ENCODE measurements at places on chromosomes 6 and 20.

DNA sequence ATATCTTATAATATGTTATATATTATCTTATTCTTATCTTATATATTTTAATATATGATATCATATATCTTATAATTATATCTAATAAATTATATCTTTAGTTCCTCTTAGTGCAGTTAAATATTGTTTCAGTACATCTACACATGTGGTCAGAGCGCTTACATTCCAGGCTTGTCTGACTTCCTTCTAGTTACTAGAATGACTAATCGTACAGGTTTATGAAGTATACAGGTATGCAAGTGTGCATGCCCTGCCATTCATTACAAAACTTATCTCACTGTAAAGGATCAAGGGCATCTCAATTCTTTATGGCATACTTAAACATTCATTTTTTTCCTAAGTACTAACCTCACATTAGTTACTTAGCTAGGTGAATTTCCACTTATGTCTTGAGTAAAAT lies 1278.0 kb upstream of the MAP3K7 start:
- DNase-seq = no peak

GRCh38 chr6:84177241-84177640 lies 50.2 kb downstream of the CEP162 start:
- no peak for DNase-seq

DNA sequence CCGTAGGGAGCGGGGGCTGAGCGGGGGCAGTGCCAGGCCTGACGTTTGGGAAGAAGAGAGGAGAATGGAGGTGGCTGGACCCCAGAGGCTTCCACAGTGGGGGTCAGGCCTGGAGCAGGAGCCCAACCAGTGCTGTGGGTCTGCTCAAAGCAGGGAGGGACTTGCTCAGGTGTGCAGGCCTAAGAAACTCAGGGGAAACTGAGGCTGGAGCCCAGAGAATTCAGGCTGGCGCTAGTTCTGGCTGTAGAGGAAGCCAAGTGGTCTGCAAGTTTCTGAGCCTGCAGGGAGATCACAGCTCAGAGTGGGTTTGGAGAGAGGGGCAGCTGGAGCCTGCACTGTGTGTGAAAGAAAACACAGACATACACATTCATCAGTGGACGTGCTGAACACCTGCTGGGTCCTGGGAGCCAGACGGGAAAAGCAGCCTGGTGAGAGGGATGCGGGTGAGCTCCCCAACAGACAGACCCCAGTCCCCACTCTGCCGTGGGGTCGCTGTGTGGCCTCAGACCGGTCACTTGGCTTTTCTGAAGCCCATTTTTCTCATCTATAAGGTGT lies 17.7 kb upstream of the FOXP4 start:
- no peak for DNase-seq

DNA sequence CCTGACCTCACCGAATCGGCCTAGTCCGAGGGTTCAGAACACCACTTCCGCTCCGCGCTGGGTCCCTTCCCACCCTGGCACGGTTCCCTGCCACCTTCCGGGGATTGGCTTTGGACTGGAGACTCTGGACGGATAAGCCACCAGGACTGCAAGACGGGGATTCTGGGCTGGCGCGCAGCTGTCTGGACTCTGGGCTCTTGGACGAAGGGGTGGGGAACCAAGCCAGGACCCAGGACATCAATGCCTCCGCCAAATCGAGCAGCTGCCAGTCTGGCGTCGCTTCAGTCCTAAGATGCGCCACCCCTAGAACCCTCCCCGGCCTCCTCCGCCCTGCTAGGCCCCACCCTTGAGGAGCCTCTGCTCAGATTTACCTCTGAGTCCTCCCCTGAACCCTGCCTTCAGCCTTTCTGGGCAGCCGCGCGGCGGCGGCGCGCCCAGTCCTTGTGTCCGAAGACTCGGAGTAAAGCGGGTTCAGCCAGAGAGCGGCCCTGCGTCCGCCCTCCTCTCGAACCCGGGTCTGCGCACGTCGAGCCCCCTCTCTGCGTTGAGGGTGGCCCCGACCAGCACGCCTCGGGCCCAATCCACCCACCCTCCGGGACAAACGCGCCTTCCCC lies 1.2 kb downstream of the KCNK17 start:
- no peak for DNase-seq

- DNase-seq = peak; percentile 18
Observed at GRCh38 chr6:36340618-36341454, 4.1 kb upstream of the BNIP5 start.
